ENCODE measurements at places on chromosomes 6 and 20. TPM values are rescaled to one million over a fixed set of nuclear protein-coding genes. Genes with fewer than 3 reads are reported as not detected.

The LKAAEAR1 gene
- not detected for total RNA-seq

The MAFB gene
- 4.5 TPM for total RNA-seq

The GJA1 gene
- 99.1 TPM for total RNA-seq

The FAM229B gene
- 9.4 TPM for total RNA-seq

The PGBD1 gene
- 5.1 TPM for total RNA-seq

The PTPRT gene
- total RNA-seq: not detected

The LRRN4 gene
- not detected for total RNA-seq

The FOXC1 gene
- 4.9 TPM for total RNA-seq

The CARMIL1 gene
- total RNA-seq: 12.5 TPM

The BPIFB4 gene
- total RNA-seq: not detected

The POLR3F gene
- total RNA-seq: 5.4 TPM

The MCM8 gene
- total RNA-seq: 9.7 TPM

The MOXD1 gene
- 16.2 TPM for total RNA-seq

The AIF1 gene
- total RNA-seq: 3.2 TPM

The VNN1 gene
- 4.0 TPM for total RNA-seq

The BPIFB6 gene
- not detected for total RNA-seq

The GSTA2 gene
- total RNA-seq: 2.9 TPM

The ABHD16B gene
- not detected for total RNA-seq

The GJA10 gene
- total RNA-seq: not detected

The CSTF1 gene
- 21.4 TPM for total RNA-seq

The MEI4 gene
- total RNA-seq: not detected

The E2F3 gene
- total RNA-seq: 6.4 TPM

The TCF15 gene
- total RNA-seq: not detected

The FANCE gene
- total RNA-seq: 1.3 TPM

The RPL7L1 gene
- 48.7 TPM for total RNA-seq

The DOK5 gene
- total RNA-seq: not detected

The FILIP1 gene
- 27.4 TPM for total RNA-seq

The SPTLC3 gene
- 10.5 TPM for total RNA-seq

The GMEB2 gene
- 5.8 TPM for total RNA-seq

The CALHM5 gene
- total RNA-seq: 1.6 TPM

The TCP11 gene
- total RNA-seq: 0.73 TPM

The MPIG6B gene
- total RNA-seq: not detected

The TBCC gene
- total RNA-seq: 14.6 TPM
